ENCODE measurements at places on chromosomes 2 and 18. TPM values are rescaled to one million over a fixed set of nuclear protein-coding genes. Genes with fewer than 3 reads are reported as not detected.
A peak's percentile ranks its signal among the peaks of the same experiment; 100 is the strongest.

DNA sequence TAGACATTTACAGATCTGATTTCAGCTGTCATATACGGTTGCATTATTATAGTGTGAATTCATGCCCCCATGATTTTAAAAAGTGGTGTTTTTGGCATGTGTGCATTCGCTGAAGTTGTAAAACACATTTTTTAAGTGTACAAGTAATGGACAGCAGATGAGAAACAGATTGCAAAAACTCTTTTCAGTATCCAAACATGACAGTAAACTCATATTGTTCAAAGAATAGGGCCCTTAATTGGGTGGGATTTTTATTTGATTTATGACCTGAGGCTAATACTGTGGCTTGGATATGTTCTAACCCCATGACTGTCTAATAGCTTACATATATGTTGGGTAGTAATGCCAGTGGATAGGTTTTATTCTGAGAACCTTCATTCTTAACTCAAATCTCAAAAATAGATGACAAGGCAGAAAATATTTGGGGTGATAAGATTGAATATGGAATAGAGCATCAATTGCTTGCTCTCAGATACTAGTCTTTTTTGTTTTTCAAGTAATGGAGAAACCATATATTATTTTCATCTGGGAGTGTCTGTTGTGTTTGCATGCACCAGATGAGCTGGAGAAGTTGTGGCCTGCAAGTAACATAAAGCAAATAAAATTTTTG is 118.6 kb downstream of the PARD3B start:
- DNase-seq = no peak

DNA sequence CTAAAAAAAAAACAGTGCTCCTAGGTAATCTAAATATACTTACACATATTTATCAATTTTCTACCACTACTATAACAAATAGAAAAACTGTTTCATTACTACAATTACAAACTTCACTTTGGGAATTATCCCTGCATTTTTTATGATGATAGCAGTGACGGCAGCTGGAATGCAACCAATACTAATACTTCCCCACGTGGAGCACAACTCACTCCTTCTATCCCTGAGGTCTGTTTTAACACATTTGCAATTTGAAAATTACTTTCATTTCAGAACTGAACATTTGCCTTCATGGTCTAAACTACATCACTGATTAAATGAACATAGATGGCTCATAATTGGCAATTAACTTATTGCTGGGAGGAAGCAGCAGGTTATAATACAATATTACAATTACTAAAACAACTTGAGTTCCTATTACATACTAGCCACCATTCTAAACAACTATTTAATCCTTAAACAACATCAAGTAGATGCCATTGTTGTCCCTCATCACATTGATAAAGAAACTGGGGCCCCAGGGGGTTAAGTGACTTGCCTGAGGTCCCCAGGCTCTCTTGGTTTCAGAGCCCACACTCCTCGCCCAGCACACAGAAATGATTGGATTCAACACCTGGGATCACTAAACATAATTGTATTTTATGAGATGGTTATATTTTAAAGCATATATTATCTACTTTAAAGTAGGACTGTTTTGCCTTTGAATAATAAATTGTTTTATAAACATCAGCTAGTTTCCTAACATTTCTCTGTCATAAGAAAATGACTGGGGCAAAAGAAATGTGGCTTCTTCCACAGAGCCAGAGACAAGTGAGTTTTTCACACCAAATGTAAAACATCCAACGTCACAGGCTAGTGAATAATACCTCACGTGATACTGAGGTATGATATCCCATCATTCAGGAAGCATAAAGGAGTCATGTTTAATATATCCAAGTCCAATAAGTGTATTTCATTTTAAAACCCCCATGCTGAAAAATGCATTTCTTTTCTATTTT is 6.2 kb downstream of the COLEC12 start:
- DNase-seq = no peak

GRCh38 chr2:8445580-8445979 is 236.3 kb upstream of the ID2 start:
- no peak for DNase-seq

GRCh38 chr2:69013142-69013839 is at the start of gene ANTXR1:
ANTXR1 (plus strand) TSS chr2:69013179; CDS start chr2:69013500, 321 bp downstream.
- DNase-seq = peak; percentile 78

DNA sequence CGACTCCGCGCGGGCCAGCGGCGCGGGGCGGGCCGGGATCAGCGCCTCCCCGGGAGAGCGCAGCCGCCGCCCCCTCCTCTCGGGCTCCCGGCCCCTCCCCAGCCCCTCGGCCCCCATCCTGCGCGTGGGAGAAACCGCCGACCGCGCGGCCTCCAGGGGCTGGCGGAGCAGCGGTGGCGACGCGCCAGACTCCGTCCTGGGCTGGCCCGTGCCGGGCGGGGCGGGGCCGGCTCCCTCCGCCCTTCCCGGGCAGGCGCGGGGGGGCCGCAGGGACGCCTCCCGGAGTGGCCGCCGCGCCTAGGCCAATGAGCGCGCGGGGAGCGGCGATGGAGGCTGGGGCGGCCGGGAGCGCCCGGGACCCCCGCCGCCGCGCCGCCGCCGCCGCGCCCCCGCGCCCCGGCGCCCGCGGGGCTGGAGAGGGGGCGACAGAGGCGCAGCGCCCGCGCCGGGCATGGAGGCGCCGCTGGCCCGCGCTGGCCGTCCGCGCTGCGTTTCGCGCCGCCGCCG is 49.1 kb downstream of the KCNIP3 start:
- peak; percentile 25 for DNase-seq

DNA sequence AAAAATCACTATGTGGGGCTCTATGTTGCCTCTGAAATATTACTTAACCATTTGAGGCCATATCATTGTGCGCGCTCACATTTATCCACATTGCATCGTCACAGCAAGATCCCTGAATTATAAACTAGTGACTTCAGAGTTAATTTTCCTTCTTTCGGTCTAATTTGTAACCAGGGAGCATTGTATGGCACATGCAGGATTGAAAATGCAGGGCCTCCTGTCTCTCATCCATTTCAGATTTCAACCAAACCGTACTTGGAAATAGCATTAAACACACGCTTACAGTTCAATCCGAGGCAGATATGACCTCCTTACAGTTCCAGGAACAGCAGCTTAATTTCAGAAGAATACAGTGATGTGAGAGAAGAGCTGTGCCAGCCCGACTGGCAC is 532 bp downstream of the MYOM1 start:
- DNase-seq = no peak

The ANKRD30B gene
- not detected for polyA plus RNA-seq

The TBR1 gene
- 0.07 TPM for polyA plus RNA-seq

The GKN1 gene
- 0.90 TPM for polyA plus RNA-seq

The CRYGD gene
- polyA plus RNA-seq = not detected

The SIX3 gene
- polyA plus RNA-seq = 0.73 TPM

Data from A549 (cell line).